ENCODE measurements at places on chromosomes 6 and 20. TPM values are rescaled to one million over a fixed set of nuclear protein-coding genes. Genes with fewer than 3 reads are reported as not detected.

DNA sequence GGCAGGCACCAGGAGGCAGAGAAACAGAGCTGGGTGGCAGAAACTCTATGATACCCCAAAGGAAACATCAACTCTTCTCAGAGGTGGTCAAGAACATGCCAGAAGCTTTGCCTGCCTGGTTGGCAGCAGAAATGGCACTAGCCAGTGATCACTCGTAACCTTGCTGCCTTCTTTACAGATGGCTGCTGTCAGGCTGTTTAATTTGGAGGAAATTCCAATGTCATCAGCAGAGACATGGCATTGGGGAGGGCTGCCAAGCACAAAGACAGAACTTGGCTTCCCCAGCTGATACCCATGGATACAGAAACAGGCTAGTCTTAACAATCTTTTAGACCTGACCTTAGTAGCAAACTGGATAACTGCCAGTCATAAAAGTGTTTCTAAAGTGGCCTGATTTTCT lies 153.6 kb downstream of the GMPR start:
- peaks cover 12% of the 10 kb centered on the region for H3K4me1 ChIP-seq
- no peak for DNase-seq
- no peak overlapping the region for H3K4me3 ChIP-seq

DNA sequence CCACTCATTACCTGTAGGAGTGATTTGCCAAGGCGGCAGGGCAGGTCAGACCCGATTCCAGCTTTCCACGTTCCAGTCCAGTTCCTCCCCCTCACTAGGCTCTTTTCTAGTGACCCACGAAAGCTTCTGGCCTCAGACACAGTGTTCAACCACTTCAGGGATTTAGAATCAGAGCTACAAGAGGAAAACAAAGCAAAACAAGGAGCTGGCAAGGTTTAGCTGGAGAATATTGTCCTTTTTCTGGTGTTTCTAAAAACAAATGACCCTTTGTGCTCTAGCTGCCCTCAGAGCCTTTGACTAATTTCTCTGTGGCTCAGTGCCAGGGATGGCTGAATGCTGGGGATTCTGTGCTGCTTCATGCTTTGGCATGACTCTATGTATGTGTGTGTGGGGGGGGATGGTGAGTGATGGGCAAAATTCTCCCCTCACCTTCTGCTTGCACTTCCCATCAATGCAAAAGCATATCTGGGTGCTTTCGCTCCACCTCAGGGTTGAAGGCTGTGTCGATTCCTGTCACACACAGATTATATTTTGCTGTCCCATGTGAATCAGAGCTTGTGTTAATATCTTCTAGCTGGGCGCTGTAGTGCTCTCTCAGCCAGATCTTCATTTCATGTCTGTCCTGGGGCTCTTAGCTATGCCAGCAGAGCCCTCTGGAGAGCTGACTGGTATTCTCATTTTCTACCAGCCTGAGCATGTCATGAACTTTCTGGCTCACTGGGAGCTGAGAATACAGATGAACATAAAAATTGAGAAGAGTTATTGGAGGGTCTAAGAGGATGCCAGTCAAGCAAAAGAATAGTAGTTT lies 19.3 kb upstream of the NEDD9 start:
- no peaks in the 10 kb centered on the region for H3K36me3 ChIP-seq
- no peak overlapping the region for H3K4me3 ChIP-seq
- H3K27me3 ChIP-seq = no peaks in the 10 kb centered on the region

- H3K27ac ChIP-seq = no peak overlapping the region
- no peak for DNase-seq
- H3K4me3 ChIP-seq = no peak overlapping the region
- no peaks in the 10 kb centered on the region for H3K27me3 ChIP-seq
- no peaks in the 10 kb centered on the region for H3K36me3 ChIP-seq
- no peaks in the 10 kb centered on the region for H3K4me1 ChIP-seq
Observed at GRCh38 chr6:168004945-168005344, 7.5 kb downstream of the KIF25 start.

- DNase-seq = no peak
- no peaks in the 10 kb centered on the region for H3K27me3 ChIP-seq
- H3K4me3 ChIP-seq = no peak overlapping the region
- no peak overlapping the region for H3K27ac ChIP-seq
- H3K36me3 ChIP-seq = no peaks in the 10 kb centered on the region
Observed at GRCh38 chr20:34842143-34842542, 16.7 kb upstream of the NCOA6 start.

GRCh38 chr6:142728364-142728763 lies 216.6 kb downstream of the HIVEP2 start:
- no peaks in the 10 kb centered on the region for H3K27me3 ChIP-seq
- no peak overlapping the region for H3K27ac ChIP-seq
- no peaks in the 10 kb centered on the region for H3K4me1 ChIP-seq
- no peak overlapping the region for H3K4me3 ChIP-seq

DNA sequence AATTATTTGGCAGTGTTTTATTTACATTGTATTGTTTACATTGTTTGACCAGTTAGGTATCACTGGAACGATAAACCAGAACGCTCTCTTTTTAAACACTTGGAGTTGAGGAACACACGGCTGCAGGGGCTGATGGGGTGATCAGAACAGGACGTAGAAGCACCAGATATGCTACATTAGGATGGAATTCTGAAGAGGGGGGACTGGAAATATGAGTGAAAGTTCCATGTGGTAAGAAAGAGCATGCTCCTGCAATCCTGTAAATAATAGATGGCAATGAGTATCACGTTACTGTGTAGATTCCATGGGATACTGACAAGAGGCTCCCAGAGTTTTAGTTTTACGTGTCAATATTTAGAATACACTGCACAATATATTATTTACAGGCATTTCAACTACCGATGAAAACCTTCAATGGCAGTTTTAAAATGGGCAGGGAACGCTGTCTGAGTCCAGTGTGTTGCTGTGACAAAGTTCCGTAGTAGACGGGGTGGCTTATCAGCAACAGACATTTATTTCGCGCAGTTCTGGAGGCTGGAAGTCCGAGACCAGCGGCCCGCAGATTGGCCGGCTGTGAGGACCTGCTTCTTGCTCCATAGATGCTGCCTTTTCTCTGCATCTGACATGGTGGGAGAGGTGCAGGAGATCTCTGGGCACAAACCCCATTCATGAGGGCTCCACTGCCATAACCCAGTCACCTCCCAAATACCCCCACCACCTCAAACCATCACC lies 43.1 kb downstream of the SYNJ2 start:
- no peaks in the 10 kb centered on the region for H3K27me3 ChIP-seq
- H3K4me3 ChIP-seq = no peak overlapping the region
- H3K36me3 ChIP-seq = peaks cover 7% of the 10 kb centered on the region
- no peak for DNase-seq
- peaks cover 23% of the 10 kb centered on the region for H3K4me1 ChIP-seq
- H3K27ac ChIP-seq = no peak overlapping the region

GRCh38 chr20:20009784-20010253 lies 7.3 kb upstream of the NAA20 start:
- H3K27me3 ChIP-seq = no peaks in the 10 kb centered on the region
- H3K4me3 ChIP-seq = peak overlapping the region; percentile 15
- no peaks in the 10 kb centered on the region for H3K36me3 ChIP-seq
- H3K4me1 ChIP-seq = no peaks in the 10 kb centered on the region

GRCh38 chr6:40806256-40806864 lies 219.2 kb upstream of the LRFN2 start:
- no peaks in the 10 kb centered on the region for H3K4me1 ChIP-seq
- no peak for DNase-seq
- no peak overlapping the region for H3K4me3 ChIP-seq

GRCh38 chr6:71908162-71908765 lies 21.9 kb downstream of the RIMS1 start:
- DNase-seq = no peak
- no peaks in the 10 kb centered on the region for H3K4me1 ChIP-seq
- H3K4me3 ChIP-seq = no peak overlapping the region
- H3K36me3 ChIP-seq = no peaks in the 10 kb centered on the region
- H3K27me3 ChIP-seq = no peaks in the 10 kb centered on the region

GRCh38 chr20:57948180-57948955 lies 238.6 kb upstream of the PMEPA1 start:
- no peaks in the 10 kb centered on the region for H3K4me1 ChIP-seq
- H3K4me3 ChIP-seq = no peak overlapping the region
- H3K27me3 ChIP-seq = no peaks in the 10 kb centered on the region
- no peak overlapping the region for H3K27ac ChIP-seq
- DNase-seq = no peak

GRCh38 chr6:31529329-31530150 lies 778 bp downstream of the MCCD1 start:
- peaks cover 50% of the 10 kb centered on the region for H3K36me3 ChIP-seq
- DNase-seq = no peak
- no peak overlapping the region for H3K27ac ChIP-seq
- H3K27me3 ChIP-seq = no peaks in the 10 kb centered on the region
- H3K4me1 ChIP-seq = no peaks in the 10 kb centered on the region
- no peak overlapping the region for H3K4me3 ChIP-seq

DNA sequence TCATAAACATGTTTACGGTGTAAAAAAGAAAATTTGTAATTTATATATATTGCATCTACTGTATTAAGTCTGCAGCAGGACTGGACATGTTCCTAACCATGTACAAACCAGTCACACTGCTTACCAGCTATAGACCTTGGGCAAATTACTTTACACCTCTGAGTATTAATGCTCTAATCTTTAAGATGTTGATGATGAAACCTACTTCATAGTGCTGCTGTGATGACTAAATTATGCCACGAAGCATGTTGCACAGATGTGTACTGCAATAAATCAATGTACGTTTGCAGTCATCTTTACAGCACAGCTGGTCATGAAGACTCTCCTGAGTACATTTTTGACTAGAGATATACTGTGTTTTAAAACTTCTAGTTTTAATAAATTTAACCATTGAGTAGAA lies 42.6 kb downstream of the PRKN start:
- no peak for DNase-seq
- H3K27me3 ChIP-seq = no peaks in the 10 kb centered on the region
- no peaks in the 10 kb centered on the region for H3K36me3 ChIP-seq
- H3K27ac ChIP-seq = no peak overlapping the region
- H3K4me3 ChIP-seq = no peak overlapping the region

DNA sequence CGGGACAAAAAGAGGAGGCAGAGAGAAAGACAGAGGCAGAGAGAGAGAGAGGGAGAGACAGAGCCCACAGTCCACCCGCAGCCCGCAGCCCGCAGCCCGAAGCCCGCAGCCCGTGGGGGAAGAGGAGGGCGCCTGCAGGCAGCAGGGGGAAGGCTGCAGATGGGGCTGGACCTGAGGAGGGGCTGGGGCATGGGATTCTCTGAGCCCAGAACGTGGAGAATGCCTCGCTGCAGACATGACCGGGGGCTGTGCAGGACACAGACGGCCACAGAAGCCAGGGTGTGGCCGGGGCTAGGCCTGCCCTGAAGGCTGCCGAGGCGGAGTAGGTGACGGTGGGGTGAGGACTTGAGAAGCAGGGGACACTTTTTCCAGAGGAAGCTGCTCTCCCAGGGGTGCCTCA lies 6.5 kb upstream of the SLCO4A1 start:
- no peak overlapping the region for H3K27ac ChIP-seq
- no peaks in the 10 kb centered on the region for H3K36me3 ChIP-seq
- DNase-seq = no peak
- H3K27me3 ChIP-seq = no peaks in the 10 kb centered on the region

DNA sequence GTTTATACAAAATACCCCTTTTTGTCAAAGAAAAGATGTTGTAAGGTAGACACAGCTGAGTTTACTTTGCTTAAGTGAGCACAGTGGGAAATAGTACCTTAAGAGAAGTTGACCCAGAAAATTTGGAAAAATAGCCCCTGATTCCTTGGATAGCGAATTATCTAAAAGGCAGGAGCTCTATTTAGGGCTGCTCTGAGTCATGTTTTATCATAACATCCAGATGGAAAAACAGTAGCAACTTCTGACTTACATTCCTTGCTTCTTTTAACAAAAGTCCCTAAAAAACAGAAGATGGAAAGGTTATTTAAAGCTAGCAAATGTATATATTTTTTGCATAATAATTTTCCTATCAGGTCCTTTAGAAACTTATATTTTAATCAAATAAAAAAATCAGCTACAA lies 59.0 kb downstream of the THEMIS start:
- no peak for DNase-seq
- H3K4me1 ChIP-seq = no peaks in the 10 kb centered on the region
- H3K36me3 ChIP-seq = no peaks in the 10 kb centered on the region
- no peaks in the 10 kb centered on the region for H3K27me3 ChIP-seq
- no peak overlapping the region for H3K27ac ChIP-seq
- no peak overlapping the region for H3K4me3 ChIP-seq

- H3K27me3 ChIP-seq = no peaks in the 10 kb centered on the region
- no peaks in the 10 kb centered on the region for H3K36me3 ChIP-seq
- no peaks in the 10 kb centered on the region for H3K4me1 ChIP-seq
Observed at GRCh38 chr6:167285077-167285770, 5.9 kb upstream of the UNC93A start.

DNA sequence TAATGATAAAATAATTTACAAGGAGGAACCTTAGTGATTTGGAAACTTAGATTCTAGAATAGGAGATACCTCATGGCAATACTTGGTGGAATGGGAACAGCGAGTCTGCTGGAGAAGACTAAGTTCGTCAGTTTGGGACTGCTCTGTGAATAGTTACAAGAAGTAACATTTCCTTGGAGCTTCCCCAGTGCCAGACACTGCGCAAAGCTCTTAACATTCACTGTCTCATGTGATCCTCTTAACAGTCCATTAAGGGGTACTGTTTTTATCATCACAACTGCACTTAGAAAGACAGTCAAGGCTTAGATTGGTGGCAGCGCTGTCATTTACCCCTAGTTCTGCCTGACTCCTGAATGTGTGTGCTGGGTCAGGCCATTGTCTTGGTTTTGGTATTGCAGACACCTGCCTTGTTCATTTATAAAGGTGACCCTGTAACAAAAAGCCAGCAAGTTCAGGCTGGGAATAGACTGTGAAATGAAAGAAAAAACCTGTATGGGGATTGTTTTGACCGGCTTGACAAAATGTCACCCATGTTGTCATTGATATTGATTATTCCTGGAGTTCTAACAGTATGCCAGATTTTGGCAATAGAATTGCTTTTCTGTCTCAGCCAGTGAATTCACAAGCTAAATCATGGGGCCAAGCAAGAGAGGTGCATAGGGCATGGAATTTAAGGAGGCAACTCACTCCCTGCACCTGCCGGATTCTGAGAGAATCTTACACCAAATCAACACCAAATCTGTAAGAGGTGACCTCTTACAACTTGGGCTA lies 118.4 kb downstream of the SASH1 start:
- H3K27me3 ChIP-seq = no peaks in the 10 kb centered on the region
- peaks cover 16% of the 10 kb centered on the region for H3K4me1 ChIP-seq
- H3K4me3 ChIP-seq = no peak overlapping the region
- no peak overlapping the region for H3K27ac ChIP-seq
- no peaks in the 10 kb centered on the region for H3K36me3 ChIP-seq

DNA sequence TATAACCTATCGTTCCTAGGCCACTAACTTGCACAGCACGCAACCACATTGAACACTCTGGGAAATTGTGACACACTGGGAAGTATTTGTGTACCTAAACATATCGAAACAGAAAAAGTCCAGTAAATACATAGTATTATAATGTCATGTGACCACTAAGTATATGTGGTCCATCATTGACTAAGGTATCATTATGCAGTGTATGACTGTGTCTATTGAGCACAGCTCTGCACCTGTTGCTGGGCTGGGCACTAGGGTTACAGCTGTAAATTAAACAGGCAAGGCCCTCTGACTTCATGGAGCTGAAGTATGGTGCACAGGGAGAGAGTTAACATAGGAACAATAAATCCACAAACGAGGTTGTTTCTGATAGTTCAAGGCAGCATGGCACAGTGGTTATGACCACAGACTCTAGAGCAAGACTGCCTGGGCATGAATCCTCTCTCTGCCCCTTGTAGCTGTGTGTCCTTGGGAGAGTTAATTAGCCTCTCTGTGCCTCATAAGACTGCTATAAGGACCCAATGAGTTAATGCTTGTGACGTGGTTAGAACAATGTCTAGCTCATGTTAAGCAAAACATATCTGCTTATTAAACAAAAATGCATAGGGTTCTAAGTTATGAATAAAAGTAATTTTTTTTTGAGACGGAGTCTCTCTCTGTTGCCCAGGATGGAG lies 10.6 kb downstream of the BCAS1 start:
- no peak overlapping the region for H3K4me3 ChIP-seq
- no peaks in the 10 kb centered on the region for H3K36me3 ChIP-seq
- no peak overlapping the region for H3K27ac ChIP-seq
- H3K27me3 ChIP-seq = no peaks in the 10 kb centered on the region

The RIMS1 gene
- not detected for total RNA-seq

The PRSS16 gene
- not detected for total RNA-seq

The DACT2 gene
- not detected for total RNA-seq

Measured in ascending aorta (tissue), 2 donors.